ENCODE measurements at places on chromosomes 3 and 15.
A peak's percentile ranks its signal among the peaks of the same experiment; 100 is the strongest.

DNA sequence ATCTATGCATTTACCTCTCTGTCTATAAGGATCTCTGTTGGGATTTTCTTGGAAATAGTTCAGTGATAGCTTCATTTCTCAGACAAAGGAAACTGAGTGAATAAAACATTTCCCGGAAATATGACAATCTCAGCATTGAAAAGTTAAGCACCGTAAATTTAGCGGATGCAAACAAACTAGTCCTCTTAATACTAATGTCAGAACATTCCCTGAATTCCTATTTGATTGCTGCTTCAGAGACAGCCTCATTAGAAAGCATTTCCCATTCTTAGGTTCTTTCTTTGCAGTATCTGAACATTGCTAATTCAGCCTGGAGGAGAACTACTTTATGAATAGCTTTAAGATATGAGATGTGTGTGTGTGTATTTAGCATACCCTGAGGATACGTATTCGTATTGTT lies 101.3 kb downstream of the NR2F2 start:
- DNase-seq = peak; percentile 29

GRCh38 chr3:144957398-144958101 lies 985.9 kb downstream of the DIPK2A start:
- no peak for DNase-seq

- no peak for DNase-seq
Observed at GRCh38 chr15:97730315-97730714, 230.2 kb upstream of the ARRDC4 start.

GRCh38 chr3:184336547-184337398 lies 627 bp upstream of the FAM131A start:
- DNase-seq = peak; percentile 69

DNA sequence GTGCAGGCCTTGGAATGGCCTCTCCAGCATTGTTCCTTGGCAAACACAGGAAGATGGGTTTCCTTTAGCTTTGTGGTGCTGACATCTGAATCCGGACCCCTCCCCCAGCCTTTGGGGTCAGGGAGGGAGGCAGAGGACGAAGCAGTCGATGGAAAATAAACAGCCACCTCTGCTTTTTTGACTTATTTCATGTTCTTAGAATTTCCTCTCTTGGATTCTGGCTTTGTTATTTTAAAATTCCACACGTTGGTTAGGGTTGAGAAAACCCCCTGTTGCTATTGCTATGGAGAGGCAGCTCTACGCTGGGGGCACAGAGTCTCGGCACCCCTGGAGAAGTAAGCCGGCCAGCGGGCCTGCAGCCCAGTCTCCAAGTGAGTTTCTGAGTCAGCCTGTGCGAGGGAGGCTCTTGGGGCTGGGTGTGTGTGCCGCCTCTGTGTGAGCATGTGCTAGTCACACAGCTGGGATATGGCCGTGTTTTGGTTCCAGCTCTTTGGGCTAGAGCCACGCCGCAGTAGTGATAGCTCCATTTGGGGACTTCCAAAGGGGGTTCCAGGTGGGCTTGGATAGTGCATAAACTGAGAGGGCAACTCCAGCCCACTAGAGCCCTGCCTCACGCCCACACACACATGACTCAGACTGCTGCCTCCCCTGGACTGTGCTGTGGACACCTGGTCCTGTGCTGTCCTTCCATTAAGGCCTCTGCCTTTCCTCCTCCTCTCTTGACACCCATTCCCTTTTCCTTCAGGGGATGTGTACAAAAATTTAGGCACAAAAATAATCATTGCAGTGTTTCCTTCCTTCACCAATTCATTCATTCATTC lies 58.8 kb downstream of the AMOTL2 start:
- peak; percentile 93 for DNase-seq

DNA sequence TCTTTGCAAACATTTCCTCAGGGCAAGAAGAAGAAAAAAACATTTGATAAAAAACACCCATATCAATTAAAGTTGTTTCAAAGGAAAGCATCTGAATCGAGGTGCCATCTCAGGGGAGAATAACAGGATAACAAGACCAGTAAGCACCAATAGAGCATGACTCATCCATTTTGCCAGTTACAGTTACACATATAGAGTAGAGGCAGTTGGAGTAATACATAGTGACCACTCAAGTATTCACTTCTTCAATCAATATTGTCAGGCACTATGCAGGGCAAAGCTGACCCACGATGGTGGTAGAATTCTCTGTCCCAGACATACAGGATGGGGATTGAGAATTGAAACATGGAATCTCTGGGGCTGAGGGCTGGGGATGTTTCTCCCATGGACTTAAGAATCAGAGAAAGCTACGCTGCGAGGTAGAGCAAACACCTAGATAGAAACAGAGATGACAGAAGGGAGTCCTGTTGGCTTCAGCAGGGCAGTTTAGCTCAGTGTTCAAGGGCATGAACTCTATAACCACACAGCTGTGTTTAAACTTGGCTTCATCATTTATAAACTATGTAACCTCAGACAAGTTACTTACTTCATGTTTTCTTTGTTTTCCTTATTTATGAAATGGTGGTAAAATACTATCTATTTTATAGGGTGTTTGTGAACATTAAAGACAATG lies 186.4 kb upstream of the NANOGP8 start:
- peak; percentile 36 for DNase-seq

GRCh38 chr15:85792912-85793590 lies 1.7 kb downstream of the KLHL25 start:
- peak; percentile 40 for DNase-seq

- DNase-seq = no peak
Observed at GRCh38 chr3:141844812-141845211, 31.6 kb upstream of the ATP1B3 start.

DNA sequence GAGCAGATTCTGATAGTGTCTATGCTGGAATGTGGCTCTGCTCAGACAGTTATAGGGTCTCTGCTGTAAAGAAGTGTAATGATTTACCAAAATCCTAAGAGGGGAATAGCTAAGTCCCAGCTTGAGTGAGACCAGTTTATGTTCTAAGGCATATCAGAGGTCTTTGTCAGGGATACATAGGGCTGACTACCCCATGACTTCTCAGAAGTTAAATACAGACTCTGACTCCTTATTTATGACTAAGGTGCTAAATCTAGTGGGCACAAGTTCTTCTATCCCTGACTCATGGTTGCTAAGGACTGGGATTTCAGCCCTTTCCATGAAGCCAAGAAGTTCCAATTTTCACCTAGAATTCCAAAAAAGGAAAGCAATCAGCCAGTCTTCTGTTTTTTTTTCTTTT lies 192.6 kb upstream of the POU1F1 start:
- DNase-seq = no peak

DNA sequence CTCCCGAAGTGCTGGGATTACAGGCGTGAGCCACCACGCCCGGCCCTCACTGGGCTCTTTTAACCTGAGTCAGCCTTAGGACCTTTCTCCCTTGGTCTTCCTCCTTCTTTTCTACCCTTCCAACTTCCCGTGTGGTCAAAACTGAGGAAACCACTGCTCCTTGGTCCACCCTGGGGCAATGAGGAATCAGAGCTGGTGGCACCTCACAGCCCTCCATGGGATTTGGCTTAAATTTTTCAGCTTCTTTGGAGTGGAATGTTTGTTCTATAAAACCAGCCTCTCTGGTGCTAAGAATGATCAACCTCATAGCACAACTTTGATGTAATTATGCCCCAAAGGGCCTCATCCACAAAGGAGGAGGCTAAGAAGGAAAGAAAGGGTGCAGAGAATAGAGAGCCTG lies 76.6 kb upstream of the CFAP20DC start:
- peak; percentile 67 for DNase-seq

DNA sequence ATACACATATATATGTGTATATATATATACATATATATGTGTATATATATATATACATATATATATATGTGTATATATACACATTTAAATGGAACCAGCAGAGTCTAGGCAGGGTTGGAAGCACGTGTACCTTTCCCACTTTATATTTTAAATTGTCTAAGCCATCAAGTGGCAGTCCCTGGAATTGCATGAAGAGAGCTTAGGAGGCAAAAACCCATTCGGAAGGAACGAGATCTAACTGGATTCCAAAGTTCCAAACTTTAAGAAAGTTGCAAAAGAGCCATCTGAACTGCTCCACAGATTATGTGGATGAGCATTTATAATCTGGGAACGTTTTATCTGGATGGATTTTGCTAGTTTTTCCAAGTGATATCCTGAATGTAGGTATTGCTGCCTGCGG lies 186.5 kb downstream of the FOXP1 start:
- DNase-seq = peak; percentile 40

DNA sequence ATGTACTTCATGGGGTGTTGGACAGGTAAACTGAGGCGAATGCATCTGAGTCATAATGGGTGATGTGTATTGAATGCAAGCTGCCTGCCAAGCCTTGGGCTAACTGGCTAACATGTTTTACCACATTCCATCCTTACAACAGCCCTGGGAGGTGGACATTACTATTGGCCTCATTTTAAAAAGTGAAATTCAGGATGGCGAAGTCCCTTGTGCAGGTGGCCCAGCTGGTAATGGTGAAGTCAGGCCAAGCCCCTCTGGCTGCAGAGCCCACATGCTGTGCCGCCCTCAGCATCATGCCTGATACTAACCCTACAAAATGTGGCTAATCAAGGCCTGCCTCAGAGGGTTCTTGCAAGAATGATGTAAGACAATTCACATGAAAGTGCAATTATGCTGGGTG lies 60.0 kb upstream of the CHD2 start:
- no peak for DNase-seq

DNA sequence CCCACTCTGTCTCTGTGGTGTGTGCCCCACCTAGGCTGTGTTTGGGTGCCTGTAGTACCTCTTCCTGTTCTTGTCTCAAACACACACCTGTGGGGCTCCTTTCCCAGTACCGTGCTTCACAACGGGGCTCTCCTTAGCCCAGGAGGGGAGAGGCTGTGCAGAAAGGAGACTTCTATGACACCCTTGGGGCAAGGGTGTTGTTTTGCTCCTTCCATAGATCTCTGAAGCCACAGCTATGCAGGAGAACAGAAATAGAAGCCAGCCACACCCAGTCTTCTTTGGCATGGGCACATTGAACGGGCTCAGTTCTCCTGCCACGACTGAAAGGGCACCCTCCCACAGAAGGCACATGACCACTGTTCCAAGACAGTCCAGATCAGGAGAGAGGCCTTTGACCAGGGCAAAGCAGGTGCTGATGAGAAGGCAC lies 74.3 kb downstream of the LIPC start:
- no peak for DNase-seq

GRCh38 chr3:45353070-45353469 lies 35.3 kb upstream of the LARS2 start:
- no peak for DNase-seq

- DNase-seq = peak; percentile 57
Observed at GRCh38 chr3:160885791-160886286, 129.8 kb downstream of the PPM1L start.

DNA sequence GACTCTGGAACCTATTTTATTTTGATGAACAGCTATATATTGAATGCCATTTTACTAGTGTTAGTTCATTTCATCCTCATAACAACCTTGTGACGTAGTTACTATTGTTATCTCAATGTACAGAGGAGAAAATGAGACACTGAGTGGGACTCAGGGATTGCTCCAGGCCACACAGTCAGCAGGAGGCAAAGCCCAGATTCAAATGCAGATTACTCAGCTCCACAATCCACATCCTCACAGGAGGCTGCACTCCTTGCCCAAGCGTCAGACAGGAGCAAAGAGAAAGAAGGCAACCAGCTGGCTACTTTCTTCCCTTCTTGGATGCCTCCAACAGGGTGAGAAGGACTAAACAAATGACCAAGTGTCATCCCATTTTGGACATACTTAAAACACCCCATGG lies 92.0 kb upstream of the CCDC54 start:
- DNase-seq = peak; percentile 45

DNA sequence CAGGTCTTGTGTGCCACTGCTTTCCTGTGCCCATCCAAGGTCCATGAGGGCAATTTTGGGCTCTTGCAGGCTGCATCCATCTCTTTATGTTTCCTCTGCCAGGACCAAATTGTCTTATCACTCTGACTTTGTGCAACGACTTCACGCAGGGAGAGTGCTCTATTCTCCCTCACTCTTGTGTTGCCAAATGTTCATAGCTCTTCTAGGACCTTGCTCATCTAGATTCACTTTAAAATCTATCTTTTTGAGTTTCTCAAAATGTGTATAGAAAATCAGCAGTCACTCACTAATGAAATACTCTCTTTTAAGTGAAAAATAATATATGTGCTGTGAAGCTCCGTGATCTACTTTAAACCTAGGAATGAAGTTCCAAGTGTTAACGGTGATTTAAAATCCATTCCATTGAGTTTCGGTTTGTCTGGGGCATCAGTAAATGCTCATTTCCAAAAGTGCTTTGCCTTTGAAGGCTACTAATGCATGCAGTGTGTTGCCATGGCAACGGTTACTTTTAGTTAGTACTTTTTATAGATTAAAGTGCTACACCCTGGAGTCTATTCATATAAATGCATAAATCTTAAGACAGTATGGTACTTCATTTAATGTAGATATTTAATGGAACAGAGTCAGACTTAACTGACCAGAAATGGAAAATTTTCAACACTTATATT lies 46.6 kb upstream of the GOLGA8J start:
- DNase-seq = no peak

DNA sequence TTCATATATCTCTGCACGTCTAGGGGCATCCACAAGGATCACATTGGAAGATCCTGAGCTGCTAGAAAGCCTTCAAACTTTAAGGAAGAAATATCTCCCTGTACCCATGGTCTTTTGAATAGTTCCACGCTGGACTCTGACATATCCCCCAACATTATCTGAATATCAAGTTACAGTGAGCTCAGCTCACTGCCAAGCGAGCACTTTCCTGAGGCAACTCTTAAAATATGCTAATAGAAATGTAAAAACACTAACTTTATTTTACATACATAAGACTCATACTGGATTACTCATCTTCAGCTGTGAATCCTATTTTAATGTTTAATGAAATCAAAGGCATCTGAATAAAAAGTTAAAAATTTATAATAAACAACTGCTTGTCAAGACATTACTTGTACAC lies 420.2 kb upstream of the CCDC54 start:
- DNase-seq = peak; percentile 80

- no peak for DNase-seq
Observed at GRCh38 chr3:66606868-66607267, 106.0 kb upstream of the LRIG1 start.

- no peak for DNase-seq
Observed at GRCh38 chr15:25795061-25795460, 68.1 kb downstream of the ATP10A start.

- no peak for DNase-seq
Observed at GRCh38 chr3:178508443-178508825, 27.8 kb upstream of the KCNMB2 start.

GRCh38 chr3:73249047-73249446 lies 187.6 kb downstream of the EBLN2 start:
- no peak for DNase-seq

Data from EH (cell line).